ENCODE measurements at places on chromosomes 6 and 20.

GRCh38 chr6:168929871-168930450 is 323.7 kb downstream of the THBS2 start:
- no peak for DNase-seq

- peak; percentile 9 for DNase-seq
These were observed 161.1 kb downstream of the FARS2 start for GRCh38 chr6:5422321-5422915.

GRCh38 chr20:50380697-50381040 is 129.5 kb upstream of the PTPN1 start:
- DNase-seq, result peak; percentile 79

DNA sequence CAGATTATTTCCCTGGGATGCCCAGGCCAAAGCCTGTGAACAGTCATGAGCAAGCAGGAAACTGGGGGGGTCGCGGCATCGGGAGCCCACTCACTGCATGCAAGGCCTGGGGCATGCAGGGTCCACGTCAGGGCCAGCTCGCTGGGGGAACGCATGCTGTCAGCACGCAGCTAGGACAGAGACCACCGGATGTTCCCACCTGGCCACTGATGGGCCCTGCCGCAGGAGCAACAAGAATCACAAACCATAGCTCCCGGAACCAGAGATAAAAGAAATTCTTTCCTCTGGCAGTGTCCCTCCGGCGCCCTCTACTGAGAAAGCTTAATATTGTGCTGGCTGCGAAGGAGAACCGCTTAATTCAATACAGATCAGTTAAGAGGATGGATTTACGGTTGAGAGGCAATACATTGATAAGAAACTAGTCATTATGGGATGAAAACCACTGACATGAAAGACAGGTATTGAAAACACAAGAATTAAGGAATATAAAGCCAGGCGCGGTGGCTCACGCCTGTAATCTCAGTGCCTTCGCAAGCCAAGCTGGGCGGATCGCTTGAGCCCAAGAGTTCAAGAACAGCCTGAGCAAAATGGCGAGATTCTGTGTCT is 32.6 kb downstream of the C6orf15 start:
- DNase-seq, result peak; percentile 31

GRCh38 chr6:48048451-48049146 is 62.4 kb downstream of the PTCHD4 start:
- no peak for DNase-seq

GRCh38 chr20:46093531-46093930 is 3.8 kb upstream of the NCOA5 start:
- no peak for DNase-seq

GRCh38 chr6:159053781-159054398 is 9.1 kb upstream of the TAGAP start:
- no peak for DNase-seq

DNA sequence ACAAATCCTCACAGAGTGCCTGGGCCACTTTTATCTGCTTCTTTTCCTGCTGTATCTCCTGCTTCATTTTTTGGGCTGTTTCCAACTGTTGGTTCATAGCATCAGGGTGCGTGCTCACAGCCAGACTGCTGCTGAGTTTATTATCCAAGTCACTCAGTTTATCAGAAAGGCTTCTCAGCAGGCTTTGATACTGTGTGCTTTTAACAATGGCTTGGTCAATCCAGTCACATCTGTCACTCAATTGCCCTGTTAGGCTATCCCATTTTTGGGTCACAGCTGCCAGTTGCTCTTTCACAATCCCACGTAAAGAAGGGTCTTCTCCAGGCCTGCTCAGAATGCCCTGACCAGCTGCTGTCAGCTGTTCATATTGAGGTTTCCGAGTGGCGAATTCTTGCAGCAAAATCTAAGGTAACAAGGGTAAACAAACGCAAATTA is 87.2 kb downstream of the DST start:
- DNase-seq, result no peak

Measured in HuH-7 (cell line).